GM23248 (cell line): ENCODE measurements at places on chromosomes 12 and 14. TPM values are rescaled to one million over a fixed set of nuclear protein-coding genes. Genes with fewer than 3 reads are reported as not detected.
A peak's percentile ranks its signal among the peaks of the same experiment; 100 is the strongest.

GRCh38 chr12:40892528-40892927 is 200.3 kb downstream of the CNTN1 start:
- no peak for DNase-seq

GRCh38 chr12:62900686-62901272 is 34.2 kb downstream of the PPM1H start:
- DNase-seq, result no peak

DNA sequence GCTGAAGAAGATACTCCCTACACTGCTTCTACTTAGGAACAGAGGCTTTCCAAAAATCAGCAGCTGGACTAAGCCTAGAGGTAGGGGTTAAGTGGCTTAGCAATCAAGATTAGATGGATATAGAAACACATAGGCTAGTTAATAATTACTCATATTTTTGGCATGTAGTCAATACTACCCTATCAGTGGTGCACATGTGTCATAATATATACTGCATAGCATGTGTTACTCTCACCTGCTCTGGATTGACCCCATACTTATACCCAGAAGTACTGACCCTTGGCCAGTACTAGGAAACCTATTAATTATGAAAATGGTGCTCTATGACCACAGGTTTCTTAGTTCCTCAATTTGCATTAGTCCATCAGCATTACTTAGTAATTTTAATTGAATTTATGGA is 528.4 kb upstream of the LMO3 start:
- no peak for DNase-seq

GRCh38 chr12:127716166-127716565 is 550.8 kb upstream of the TMEM132C start:
- no peak for DNase-seq

DNA sequence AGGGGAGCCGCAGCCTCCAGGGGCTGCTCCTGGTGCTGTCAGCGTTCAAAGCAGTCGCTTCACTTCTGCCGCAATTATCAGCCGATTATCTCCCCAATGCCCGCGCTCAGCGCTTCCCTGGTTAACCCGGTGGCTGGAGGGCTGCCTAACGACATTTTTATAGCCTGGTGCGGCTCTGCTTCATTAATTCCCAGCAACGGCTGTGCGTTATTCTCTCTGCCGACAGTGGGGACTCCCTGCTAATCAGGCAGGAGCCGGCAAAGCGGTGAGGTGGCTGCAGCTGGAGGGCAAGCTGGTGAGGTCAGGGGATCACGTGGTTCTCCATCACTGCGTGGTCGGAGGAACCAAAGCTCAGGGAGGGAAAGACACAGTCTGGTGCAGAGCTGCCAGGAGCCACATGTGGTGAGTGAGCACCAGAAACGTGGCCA is 62.9 kb downstream of the GLRX5 start:
- peak; percentile 65 for DNase-seq

Gene KRT73
- not detected in 2 replicates for polyA plus RNA-seq

DNA sequence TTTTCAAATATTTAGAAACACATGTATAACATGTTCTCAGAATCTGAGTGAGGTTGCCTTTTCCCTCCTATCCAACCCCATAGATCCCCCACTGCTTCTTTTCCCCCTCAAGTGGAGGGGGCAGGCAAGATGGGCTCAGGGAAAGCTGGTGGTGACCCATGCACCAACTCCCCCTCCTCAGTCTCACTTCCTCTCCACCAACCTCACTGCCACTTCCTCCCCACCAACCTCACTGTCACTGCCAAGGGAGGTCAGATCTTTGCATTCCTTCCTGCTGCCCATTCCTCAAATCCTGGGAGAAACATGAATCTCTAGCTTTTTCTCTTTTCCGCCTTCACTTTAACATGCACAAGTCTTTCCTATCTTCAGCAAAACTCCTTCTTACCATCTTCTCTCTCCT is 48.7 kb downstream of the SPTB start:
- DNase-seq, result no peak

DNA sequence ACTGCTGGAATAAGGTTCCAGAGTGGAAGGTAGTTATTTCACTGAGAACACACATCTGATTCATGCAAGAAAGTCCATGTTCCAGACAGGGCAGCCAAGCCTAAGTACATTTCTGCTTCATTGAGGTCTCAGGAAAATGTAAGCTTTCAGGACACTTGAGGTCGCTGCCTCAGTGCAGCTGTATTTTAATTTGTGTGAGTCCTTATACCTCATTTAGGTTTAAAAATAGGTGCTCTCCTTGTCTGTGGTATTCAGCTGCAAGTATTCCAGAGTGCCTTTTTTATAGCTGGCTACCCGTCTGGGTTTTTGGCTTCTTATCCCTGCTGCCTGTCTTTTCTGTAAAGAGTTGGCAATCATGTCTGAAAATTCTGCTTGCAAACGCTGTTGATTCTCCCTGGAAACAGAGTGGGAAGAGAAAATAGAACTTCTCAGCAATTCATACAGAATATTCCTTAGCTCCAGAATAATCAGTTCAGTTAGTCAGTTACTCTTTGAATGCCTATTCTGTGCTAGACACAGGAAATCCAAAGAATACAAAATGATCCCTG is 45.3 kb upstream of the PLBD1 start:
- no peak for DNase-seq

Gene HOXC11
- polyA plus RNA-seq, result not detected in 2 replicates
